Activated CD8-positive, alpha-beta memory T cell treated with anti-CD3 and anti-CD28 coated beads for 48 hours (primary cell): ENCODE measurements at places on chromosomes 13 and 19.

- no peak for DNase-seq
Observed at GRCh38 chr13:38636073-38636472, 50.8 kb upstream of the FREM2 start.

DNA sequence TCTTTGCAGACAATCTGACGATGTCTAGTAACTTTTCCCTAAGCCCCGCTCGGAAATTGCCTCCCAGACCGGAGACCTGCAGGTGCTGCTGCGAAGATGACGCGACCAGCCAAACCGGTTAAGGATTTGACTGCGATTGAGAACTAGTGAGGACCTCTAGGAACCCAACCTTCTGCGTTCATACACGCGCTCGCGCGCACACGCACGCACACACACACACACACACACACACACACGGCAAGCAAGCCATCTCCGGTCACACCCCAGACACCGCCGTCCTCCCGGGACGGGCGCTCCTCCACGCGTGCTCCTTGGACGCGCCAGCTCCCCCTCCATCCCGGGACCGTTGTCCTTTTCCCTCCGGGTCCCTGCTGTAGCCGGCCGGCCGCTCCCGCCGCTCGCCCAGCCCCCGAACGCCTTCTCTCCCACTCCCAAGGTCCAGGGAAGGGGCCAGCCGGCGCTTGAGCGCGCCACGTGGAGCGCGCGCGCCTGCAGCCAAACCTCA is 1.2 kb downstream of the TBC1D4 start:
- peak; percentile 7 for DNase-seq

GRCh38 chr13:46630431-46631178 is 77.6 kb downstream of the LRCH1 start:
- no peak for DNase-seq

GRCh38 chr13:85243831-85244230 is 555.4 kb downstream of the SLITRK6 start:
- DNase-seq, result no peak

DNA sequence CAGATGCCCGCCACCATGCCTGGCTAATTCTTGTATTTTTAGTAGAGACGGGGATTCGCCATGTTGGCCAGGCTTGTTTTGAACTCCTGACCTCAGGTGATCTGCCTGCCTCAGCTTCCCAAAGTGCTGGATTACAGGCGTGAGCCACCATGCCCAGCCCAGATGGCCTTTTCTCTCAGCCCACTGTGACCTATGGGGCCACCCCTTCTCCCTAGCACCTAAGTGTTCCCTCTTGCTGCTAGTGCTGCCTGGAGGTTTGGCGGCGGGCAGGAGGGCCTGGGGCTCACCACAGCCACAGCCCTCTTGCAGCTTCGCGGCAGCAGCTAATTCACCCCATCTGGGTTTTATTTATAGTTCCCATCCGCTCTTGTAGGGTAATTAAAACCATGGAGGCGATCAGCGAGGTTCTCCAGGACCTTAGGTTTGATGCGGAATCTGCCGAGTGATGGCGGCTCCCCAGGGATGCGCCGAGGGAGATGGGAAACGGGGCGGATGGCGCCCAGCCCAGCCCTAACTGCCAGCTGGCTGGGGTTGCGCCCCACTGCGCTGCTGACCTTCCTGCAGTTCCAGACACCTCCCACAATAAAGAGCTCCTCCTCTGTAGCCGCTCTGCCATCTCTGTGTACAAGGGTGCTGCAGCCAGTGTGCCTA is 3.3 kb downstream of the REX1BD start:
- no peak for DNase-seq

GRCh38 chr13:60425332-60425731 is 28.3 kb downstream of the TDRD3 start:
- no peak for DNase-seq

GRCh38 chr13:37481885-37482227 is 116.7 kb downstream of the POSTN start:
- no peak for DNase-seq

DNA sequence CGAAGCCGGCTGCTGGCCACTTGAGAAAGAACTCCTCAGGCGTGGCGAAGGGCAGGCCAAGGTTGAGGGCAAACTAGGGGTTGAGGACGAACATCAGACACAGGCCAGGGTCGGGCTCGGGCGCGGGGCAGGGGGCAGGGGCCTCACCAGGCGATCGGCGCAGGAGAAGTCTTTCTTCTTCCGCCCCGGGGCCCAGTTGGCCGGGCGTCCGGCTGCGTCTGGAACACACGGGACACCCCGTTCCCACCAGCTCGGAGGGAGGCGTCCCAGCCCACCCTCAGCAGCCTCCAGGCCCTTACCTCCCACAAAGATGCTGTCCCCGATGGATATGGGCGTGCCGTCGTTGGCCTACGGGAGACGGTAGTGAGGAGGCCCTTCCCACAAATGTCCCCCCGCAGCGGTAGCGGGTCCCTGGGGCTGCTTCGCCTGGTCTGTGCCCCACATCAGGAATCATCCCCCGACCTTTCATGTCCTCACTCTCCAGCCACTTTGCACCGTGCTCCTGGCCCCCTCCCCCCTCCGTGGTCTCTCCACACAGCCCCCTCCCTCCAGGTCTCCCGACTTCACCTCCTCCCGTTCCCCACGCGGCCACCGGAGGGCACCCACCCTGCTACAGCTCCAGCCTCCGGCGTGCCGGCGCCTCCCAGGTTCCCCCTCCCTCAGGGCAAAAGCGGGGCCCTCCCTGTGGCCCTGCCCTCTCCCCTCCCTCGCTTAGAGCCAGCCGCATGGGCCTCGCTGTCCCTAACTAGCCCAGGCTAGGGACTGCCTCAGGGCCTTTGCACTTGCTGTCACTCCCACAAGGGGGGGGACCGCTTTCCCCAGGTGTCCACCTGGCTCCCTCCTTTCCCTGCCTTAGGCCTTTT is 4.8 kb downstream of the PNKP start:
- no peak for DNase-seq

GRCh38 chr13:46860722-46861121 is 36.1 kb downstream of the HTR2A start:
- DNase-seq, result no peak

DNA sequence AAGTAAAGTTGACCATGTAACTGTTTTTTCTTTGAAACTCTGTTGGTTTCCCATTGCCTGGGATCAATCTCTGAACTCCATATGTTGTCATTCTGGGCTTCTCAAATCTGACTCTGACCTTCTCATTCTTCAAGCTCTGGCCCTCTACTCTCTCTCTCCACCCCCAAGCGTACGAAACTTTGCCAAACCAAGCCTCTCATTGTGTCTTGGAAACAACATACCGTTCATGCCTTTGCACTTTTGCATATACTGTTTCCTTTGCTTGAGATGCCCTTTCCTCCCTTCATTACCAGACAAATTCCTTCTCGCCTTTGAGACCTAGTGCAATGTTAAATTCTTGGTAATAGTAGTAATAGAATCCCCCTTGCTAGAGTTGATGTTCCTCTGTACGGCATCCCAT is 113.7 kb downstream of the OLFM4 start:
- no peak for DNase-seq

GRCh38 chr19:40768869-40769268 is 6.5 kb upstream of the MIA start:
- DNase-seq, result no peak

DNA sequence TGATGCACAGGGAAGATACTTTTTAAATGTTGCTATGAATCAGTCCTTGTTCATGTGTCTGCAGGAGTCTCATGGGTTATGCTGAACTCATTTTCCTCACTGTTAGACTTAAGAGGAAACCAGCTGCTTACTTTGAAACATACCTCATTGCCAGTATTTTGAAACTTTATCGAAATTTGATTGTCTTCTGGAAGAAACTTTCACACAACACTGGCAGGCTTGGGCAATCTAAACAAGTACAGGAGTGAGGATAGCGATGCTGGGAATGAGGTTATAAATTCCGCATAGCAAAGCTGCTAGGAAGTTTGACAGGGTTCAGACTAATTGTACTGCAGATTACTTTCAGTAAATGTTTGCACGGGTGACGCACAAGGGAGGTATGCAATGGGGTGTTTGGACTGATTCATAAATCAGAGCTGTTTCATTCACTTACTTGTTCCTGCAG is 245.7 kb downstream of the DNAJC15 start:
- no peak for DNase-seq

DNA sequence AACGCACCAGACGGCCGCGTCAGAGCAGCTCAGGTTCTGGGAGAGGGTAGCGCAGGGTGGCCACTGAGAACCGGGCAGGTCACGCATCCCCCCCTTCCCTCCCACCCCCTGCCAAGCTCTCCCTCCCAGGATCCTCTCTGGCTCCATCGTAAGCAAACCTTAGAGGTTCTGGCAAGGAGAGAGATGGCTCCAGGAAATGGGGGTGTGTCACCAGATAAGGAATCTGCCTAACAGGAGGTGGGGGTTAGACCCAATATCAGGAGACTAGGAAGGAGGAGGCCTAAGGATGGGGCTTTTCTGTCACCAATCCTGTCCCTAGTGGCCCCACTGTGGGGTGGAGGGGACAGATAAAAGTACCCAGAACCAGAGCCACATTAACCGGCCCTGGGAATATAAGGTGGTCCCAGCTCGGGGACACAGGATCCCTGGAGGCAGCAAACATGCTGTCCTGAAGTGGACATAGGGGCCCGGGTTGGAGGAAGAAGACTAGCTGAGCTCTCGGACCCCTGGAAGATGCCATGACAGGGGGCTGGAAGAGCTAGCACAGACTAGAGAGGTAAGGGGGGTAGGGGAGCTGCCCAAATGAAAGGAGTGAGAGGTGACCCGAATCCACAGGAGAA is 1.9 kb downstream of the PPP1R12C start:
- DNase-seq, result no peak

DNA sequence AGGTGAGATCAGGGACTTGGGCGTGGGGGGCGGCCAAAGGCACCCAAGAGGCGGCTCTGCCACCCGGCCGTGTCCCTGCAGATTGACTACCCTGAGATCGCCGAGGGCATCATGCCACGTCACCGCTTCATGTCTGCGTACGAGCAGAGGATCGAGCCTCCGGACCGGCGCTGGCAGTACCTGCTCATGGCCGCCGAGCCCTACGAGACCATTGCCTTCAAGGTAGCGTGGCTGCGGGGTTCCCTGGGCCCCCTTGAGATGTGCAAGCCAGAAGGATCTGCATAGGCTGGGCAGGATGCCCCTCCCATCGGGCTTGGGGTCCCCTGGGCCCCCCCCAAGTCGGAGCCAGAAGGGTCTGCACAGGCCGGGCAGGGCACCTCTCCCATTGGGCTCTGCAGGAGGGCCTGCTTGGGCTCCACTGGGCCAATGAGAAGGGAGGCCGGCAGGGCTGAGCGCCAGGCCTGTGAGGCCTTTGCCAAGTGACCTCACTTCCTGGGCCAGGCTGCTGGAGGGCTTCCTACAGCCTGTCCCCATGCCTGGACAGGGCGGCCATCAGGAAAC is 2.2 kb upstream of the AMH start:
- no peak for DNase-seq

DNA sequence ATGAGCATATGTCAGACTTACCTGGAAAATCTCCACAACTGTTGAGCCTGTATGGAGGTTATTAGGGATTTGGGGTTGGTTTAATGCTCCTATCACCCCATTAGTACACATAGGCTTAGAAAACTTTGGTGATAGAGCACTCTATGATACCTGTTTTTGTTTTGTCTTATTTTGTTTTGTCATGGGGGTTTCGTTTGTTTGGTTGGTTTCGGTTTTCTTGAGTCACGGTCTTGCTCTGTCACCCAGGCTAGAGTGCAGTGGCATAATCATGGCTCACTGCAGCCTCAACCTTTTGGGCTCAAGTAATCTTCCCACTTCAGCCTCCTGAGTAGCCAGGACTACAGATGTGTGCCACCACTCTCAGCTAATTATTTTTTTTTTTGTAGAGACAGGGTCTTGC is 70.0 kb downstream of the MZT1 start:
- no peak for DNase-seq

DNA sequence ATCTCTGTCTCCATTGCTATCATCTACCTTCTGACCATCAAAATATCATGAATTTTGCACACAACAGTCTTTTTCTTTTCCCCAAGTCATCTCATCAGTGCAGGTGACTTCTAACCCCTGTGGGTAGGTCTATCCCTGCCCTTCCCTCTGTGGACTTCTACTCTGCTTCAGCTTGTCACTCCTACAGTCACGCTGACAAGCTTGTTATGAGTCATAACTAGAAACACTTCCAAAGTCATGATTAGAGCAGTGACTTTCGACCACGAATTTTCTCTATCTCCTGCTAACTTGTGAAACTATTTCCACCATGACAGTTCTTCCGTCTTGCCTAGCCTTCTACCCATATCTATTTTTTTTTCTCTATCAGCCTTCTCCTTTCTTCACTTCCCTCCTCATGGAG is 343.7 kb upstream of the ARGLU1 start:
- no peak for DNase-seq

GRCh38 chr19:3725121-3725520 is 16.9 kb downstream of the TJP3 start:
- DNase-seq, result no peak

GRCh38 chr19:30090963-30091362 is 148.9 kb downstream of the URI1 start:
- no peak for DNase-seq

- DNase-seq, result no peak
Observed at GRCh38 chr19:13164343-13165161, 14.3 kb downstream of the IER2 start.

DNA sequence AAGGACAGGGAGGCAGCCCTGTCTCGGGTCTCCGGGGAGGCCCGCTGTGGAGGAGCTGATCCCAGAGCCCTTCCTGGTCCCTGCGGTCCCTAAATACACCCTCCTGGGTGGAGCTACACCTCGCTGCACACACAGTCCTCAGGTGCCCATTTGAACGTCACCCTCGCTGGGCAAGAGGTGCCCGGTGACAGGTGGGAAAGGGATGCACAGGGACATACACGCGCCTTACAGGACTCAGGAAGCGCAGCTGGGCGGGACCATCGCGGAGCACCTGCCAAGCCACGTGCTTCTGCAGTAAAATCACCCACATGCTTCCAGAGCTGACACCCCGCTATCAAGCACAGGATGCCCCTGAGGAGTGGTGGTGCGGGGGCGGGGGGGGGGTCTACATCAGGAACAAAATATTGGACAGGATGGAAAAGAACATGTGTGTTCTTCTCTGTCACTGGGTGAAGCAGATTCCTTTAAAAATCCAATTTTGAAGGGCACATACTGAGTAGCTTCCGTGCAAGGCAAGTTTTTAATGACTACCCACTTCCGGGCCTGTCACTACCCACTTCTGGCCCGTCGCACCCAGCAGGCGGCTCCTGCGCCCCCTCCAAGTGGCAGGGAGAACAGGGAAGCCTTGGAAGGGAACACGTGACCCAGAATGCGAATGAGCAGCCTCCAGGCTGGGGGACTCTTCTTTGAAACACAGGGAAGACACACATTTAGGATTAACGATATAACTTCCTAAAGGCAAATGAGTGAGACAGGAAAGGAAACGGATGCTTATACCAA is 78.9 kb downstream of the COL4A1 start:
- no peak for DNase-seq

GRCh38 chr13:51826606-51827005 is 18.4 kb downstream of the TMEM272 start:
- DNase-seq, result no peak
